A172 (cell line): ENCODE measurements at places on chromosomes 12 and 14.

GRCh38 chr14:92717571-92718042 is 30.8 kb downstream of the LGMN start:
- DNase-seq = no peak

DNA sequence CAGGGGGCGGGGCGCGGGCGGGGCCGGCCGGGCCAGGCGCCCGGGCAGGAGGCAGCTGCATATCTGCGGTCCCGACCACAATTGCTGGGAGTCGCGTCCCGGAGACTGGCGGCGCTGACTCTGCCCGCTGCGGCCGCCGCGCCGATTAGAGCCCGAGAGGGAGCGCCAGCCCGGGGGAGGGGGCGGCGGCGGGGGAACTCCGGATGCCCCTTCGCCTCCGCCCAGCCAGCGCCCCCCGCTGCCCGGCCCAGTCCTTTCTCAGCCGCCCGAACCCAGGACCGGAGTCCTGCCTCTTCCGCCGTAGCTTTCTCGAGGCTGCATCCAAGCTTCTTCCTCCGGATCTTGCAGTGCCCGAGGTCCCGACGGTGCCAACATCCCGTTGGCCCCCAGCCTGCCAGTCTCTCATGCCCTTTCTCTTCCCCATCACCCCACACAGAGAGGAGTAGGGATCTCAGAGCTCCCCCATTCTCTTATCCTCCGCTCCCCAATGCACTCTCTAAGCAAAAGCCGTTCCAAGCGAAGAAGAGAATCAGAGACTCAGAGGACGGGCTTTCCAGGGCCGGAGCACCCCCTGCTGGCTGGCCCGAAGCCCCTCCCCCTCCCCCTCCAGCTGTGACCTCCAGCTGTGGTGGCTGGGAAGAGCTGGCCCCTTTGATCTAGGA is 8.8 kb upstream of the SP7 start:
- peak; percentile 55 for DNase-seq

GRCh38 chr12:101594700-101595099 is at the start of gene MYBPC1:
MYBPC1 (plus strand) TSS chr12:101594971; CDS start chr12:101595071, 100 bp downstream.
- no peak for DNase-seq

- DNase-seq = no peak
Observed at GRCh38 chr14:104509673-104510072, 69.9 kb upstream of the C14orf180 start.

DNA sequence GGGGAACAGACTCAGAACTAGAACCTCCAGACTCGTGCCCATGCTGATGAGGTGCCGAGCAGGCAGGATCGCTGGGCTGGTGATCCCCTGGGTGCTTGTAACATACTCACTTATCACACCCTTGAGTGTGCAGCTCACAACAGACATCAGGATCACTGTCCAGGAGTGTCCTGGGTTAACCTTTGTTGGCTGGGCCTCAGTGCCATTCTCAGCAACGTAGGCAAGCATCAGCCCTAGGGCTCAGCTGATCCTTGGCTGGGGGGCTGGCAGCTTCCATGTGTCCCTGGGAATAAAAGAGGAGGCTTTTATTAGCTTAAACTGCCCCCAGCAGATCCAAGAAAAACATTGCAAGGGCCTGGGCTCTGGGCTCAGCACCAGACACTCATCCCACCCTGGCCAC is 1.6 kb downstream of the TMEM229B start:
- no peak for DNase-seq

DNA sequence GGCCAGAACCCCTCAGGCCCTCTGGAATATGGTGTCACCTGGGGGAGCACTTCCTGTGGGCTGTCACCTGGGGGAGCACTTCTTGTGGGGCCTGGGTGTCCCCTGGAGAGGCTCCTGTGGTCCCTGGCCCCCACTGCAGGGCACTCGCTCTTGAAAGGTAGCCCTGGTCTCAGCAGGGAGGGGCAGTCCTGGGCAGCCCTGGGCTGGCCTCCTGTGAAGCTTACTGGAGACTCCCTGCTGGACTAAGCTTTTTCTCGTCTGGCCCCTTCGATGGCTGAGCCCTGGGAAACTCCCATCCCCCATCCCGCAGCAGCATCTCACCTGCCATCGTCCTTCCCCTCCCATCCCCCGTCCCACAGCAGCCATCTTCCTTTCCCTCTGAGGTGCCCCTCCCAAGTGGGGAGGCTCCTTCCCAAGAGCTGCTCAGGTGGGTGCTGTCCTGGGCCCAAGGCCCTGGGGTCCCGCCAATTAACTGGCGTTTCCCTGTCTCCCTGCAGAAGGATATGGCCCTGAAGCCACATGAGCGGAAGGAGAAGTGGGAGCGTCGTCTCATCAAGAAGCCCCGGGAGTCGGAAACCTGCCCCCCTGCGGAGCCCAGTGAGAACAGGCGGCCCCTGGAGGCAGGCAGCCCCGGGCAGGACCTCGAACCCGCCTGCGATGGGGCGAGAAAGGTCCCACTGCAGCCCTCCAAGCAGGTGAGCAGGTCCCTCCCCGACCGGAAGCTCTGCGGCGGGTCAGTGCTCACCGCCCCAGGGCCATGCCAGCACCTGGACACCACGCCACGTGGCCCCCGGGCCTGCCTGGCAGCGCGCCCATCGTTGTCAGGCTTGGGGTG is 17.9 kb downstream of the FBRSL1 start:
- no peak for DNase-seq

- DNase-seq = no peak
Observed at GRCh38 chr14:90568405-90568804, 171.6 kb downstream of the CALM1 start.
